ENCODE measurements at places on chromosomes 5 and 9.

- no peak for DNase-seq
Measured at GRCh38 chr5:88842784-88843183, 40.2 kb downstream of the MEF2C start.

DNA sequence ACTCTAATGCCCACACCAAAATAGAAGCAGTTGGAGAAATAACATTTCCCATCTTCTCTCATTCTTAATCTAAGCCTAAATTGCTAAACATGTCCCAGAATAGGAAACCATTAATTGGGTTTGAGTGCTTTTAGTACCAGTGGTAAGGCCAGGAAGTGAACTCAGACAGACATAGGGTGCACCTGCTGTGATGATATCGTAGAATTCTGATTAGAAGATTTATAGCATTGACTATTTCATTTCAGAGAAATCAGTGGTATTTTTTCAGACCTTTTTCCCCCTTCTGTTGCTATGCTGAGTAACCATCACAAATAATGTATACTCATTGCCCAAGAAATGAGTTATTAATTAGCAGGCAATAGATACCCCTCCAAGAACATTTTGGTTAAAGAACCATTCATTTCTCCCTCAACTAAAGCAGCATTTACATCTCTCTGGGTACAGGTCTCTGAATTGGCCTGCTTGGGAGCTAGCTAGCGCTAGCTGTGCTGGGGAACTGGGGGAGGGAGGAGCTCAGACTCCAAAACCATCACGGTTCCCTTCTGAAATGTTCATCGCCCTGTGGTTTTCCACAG is 7.3 kb downstream of the GLRX start:
- DNase-seq = no peak

DNA sequence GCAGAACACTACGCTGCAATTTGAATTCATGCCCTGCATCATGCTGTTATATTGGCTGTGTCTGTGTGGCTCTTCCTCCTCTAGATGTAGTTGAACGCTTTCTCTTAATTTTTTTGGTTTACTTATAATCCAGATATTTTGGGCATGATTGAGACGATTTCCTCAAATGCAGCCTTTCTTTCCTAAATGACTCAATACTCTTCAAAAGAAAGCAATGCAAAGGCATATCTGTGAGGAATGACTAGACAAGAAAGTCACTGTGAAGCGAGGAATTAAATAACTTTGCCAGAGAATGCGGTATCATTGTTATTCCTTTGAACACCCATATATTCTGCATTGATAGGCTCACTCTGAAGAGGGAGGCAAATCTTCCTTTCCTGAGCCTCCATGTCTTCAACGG is 152.8 kb downstream of the YIPF5 start:
- no peak for DNase-seq

GRCh38 chr9:114604989-114605388 is 6.1 kb upstream of the TMEM268 start:
- DNase-seq = no peak

- no peak for DNase-seq
Measured at GRCh38 chr5:27015758-27016157, 22.6 kb downstream of the CDH9 start.

DNA sequence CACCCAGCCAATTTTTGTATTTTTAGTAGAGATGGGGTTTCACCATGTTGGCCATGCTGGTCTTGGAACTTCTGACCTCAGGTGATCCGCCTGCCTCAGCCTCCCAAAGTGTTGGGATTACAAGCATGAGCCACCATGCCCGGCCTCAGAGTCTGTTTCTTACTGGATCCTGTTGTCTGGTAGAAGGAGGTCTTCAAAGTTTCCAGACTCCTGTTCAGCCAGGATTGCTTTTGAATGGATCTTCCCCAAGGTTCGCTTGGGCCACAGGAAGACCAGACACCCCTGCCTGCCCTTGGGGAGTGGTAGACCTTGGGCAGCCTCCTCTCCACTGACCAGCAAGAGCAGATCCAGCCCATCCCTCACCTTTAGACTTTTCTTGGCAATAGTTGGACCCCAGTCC is 7.6 kb upstream of the LCN2 start:
- no peak for DNase-seq

- no peak for DNase-seq
Measured at GRCh38 chr5:181084621-181085195, 44.6 kb downstream of the BTNL9 start.

GRCh38 chr5:8906303-8906967 is 639.4 kb downstream of the SEMA5A start:
- peak; percentile 10 for DNase-seq

Measured in AG08396 (cell line).